ENCODE measurements at places on chromosomes 3 and 15. TPM values are rescaled to one million over a fixed set of nuclear protein-coding genes. Genes with fewer than 3 reads are reported as not detected.

Gene CAMK2N2
- not detected for total RNA-seq

DNA sequence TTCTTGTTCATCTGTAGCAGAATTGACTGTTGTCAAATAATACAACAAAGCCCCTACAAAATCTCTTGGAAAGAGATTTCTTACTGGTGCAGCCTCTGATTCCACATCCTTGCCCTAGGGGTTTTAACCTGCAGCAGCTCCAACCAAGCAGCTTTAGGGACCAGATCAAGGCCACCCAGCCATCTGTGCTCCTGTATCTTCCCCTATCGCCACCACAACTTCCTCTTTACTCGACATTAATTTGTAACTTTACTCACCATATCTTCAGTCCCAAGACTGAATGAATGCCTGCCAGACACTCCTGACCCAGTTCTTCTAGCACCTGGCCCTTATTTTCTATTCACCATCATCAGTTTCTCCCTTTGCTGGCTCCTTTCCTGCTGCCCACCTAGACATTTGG, 156.6 kb upstream of the IL12A start:
- H3K27me3 ChIP-seq, result no peaks in the 10 kb centered on the region
- no peaks in the 10 kb centered on the region for H3K36me3 ChIP-seq
- no peak for DNase-seq
- peaks cover 11% of the 10 kb centered on the region for H3K4me1 ChIP-seq

- H3K36me3 ChIP-seq, result no peaks in the 10 kb centered on the region
- no peak overlapping the region for H3K4me3 ChIP-seq
- DNase-seq, result no peak
- H3K4me1 ChIP-seq, result peaks cover 56% of the 10 kb centered on the region
- no peaks in the 10 kb centered on the region for H3K27me3 ChIP-seq
- no peak overlapping the region for H3K27ac ChIP-seq
Observed at GRCh38 chr3:68662176-68662575, 270.2 kb downstream of the TAFA4 start.

DNA sequence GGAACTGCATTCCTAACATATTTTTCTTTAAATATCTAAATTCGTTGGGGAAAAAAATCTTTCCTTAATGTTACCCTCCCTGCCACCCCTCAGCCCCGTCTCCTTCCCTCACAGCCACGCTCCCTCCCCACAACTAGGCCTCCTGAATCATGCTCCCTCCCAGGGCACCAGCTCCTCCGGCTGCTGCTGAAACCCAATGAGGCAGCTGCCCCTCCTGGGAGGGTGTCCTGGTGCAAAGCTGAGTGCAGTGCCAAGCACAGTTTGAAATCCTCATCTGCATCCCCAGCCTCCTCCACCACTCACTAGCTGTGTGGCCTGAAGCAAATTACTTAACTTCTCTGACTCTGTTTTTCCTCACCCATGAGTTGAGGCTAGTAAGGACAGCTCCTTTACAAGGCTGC, 2.7 kb upstream of the NR2E3 start:
- no peaks in the 10 kb centered on the region for H3K4me1 ChIP-seq
- no peaks in the 10 kb centered on the region for H3K36me3 ChIP-seq
- no peak for DNase-seq

Gene CHDH
- 0.68 TPM for total RNA-seq

GRCh38 chr3:34837848-34838741, 801.2 kb upstream of the ARPP21 start:
- no peaks in the 10 kb centered on the region for H3K27me3 ChIP-seq
- no peak overlapping the region for H3K4me3 ChIP-seq
- H3K36me3 ChIP-seq, result no peaks in the 10 kb centered on the region
- no peak overlapping the region for H3K27ac ChIP-seq
- no peaks in the 10 kb centered on the region for H3K4me1 ChIP-seq

DNA sequence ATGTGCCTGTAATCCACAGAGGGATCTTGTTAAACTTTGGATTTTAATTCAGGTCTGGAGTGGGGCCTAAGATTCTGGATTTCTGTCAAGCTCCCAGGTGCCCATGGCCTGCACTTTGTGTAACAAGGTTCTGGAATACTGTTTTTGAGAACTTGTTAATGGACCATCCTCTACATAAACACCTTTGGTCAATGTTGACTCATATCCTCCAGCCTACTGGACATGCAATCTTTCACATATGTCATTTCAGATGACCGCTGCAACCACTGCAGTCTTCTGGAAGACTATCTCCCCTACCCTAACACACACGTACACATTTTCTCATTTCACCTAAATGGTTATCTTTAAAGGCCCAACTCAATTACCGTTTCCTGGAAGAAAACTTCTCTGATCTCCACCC, 302.1 kb upstream of the TPRG1 start:
- peaks cover 10% of the 10 kb centered on the region for H3K4me1 ChIP-seq
- H3K36me3 ChIP-seq, result peaks cover 23% of the 10 kb centered on the region
- H3K27ac ChIP-seq, result no peak overlapping the region
- no peak overlapping the region for H3K4me3 ChIP-seq
- H3K27me3 ChIP-seq, result no peaks in the 10 kb centered on the region

Gene DUOXA2
- total RNA-seq, result not detected

GRCh38 chr15:52673734-52674133, 5.5 kb downstream of the ATOSA start:
- H3K36me3 ChIP-seq, result peaks cover 24% of the 10 kb centered on the region
- H3K4me3 ChIP-seq, result no peak overlapping the region
- no peaks in the 10 kb centered on the region for H3K27me3 ChIP-seq
- peaks cover 26% of the 10 kb centered on the region for H3K4me1 ChIP-seq

- no peaks in the 10 kb centered on the region for H3K4me1 ChIP-seq
- H3K36me3 ChIP-seq, result no peaks in the 10 kb centered on the region
- H3K27ac ChIP-seq, result no peak overlapping the region
- H3K27me3 ChIP-seq, result no peaks in the 10 kb centered on the region
Observed at GRCh38 chr3:86563400-86563970, 427.5 kb downstream of the VGLL3 start.

- no peaks in the 10 kb centered on the region for H3K27me3 ChIP-seq
- no peak overlapping the region for H3K4me3 ChIP-seq
- H3K27ac ChIP-seq, result no peak overlapping the region
- no peaks in the 10 kb centered on the region for H3K36me3 ChIP-seq
Observed at GRCh38 chr15:60165111-60165510, 161.0 kb downstream of the FOXB1 start.

GRCh38 chr3:192986379-192986778, 68.7 kb upstream of the MB21D2 start:
- no peaks in the 10 kb centered on the region for H3K27me3 ChIP-seq
- no peak for DNase-seq
- H3K27ac ChIP-seq, result no peak overlapping the region

GRCh38 chr15:77499087-77499760, 78.5 kb downstream of the HMG20A start:
- no peak for DNase-seq
- H3K36me3 ChIP-seq, result no peaks in the 10 kb centered on the region
- no peak overlapping the region for H3K27ac ChIP-seq
- no peak overlapping the region for H3K4me3 ChIP-seq
- H3K4me1 ChIP-seq, result peaks cover 44% of the 10 kb centered on the region

DNA sequence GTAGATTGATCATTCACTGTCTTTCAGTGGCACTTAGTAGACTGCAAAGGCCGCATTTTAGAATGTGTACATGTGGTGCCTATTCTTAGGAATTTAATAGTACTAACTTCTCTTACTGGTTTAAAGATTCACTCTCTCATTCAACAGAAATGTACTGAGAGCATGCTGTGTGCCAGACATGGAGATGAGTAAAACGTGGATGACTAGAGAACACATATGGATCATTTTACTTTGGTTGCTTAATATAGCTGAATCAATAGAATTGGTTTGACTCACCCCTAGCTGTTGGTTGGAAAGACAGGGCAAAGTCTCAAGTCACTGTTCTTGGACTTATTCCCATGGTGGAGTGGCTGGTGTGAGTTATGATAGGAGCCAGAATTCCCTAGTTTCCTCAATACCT, 109.1 kb upstream of the TNFAIP8L3 start:
- no peak for DNase-seq
- H3K4me3 ChIP-seq, result no peak overlapping the region
- H3K36me3 ChIP-seq, result no peaks in the 10 kb centered on the region
- no peaks in the 10 kb centered on the region for H3K27me3 ChIP-seq
- H3K4me1 ChIP-seq, result peaks cover 4% of the 10 kb centered on the region

- H3K27me3 ChIP-seq, result no peaks in the 10 kb centered on the region
- no peak overlapping the region for H3K4me3 ChIP-seq
- no peak for DNase-seq
Observed at GRCh38 chr15:81195339-81195864, 1.3 kb upstream of the IL16 start.

DNA sequence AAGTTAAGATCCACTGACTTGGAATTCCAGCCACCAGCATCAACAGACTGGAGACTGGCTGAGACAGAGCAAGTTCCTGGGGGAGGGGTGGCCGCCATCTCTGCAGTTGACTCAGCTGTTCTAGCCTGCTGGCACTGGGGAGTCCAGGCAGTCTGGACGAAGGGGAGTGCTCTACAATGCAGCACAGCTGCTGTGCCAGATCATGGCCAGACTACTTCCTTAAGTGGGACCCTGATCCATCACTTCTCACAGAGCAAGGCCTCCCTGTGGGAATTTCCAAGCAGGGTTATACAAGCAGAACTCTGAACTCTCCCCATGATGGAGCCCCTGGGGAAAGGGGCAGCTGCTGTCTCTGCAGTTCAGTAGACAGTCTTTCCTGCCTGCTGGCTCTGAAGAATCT, 35.2 kb downstream of the PYGO1 start:
- H3K27me3 ChIP-seq, result no peaks in the 10 kb centered on the region
- H3K4me3 ChIP-seq, result no peak overlapping the region

Gene AGBL1
- total RNA-seq, result not detected

GRCh38 chr3:40939030-40939740, 260.1 kb upstream of the CTNNB1 start:
- peaks cover 8% of the 10 kb centered on the region for H3K4me1 ChIP-seq
- H3K27me3 ChIP-seq, result no peaks in the 10 kb centered on the region
- no peak for DNase-seq
- H3K36me3 ChIP-seq, result no peaks in the 10 kb centered on the region

- H3K4me1 ChIP-seq, result peaks cover 9% of the 10 kb centered on the region
- DNase-seq, result no peak
- H3K27ac ChIP-seq, result no peak overlapping the region
- no peak overlapping the region for H3K4me3 ChIP-seq
- no peaks in the 10 kb centered on the region for H3K27me3 ChIP-seq
- H3K36me3 ChIP-seq, result no peaks in the 10 kb centered on the region
Observed at GRCh38 chr15:39438799-39439592, 141.9 kb upstream of the THBS1 start.

GRCh38 chr3:146139586-146140110, 21.3 kb downstream of the PLOD2 start:
- DNase-seq, result no peak
- no peaks in the 10 kb centered on the region for H3K36me3 ChIP-seq
- peak overlapping the region; percentile 36 for H3K27ac ChIP-seq
- H3K27me3 ChIP-seq, result no peaks in the 10 kb centered on the region

Gene MLF1
- 12.8 TPM for total RNA-seq

- peaks cover 19% of the 10 kb centered on the region for H3K4me1 ChIP-seq
- no peaks in the 10 kb centered on the region for H3K36me3 ChIP-seq
- no peak overlapping the region for H3K27ac ChIP-seq
- H3K4me3 ChIP-seq, result no peak overlapping the region
Observed at GRCh38 chr3:71260782-71261181, 322.7 kb downstream of the FOXP1 start.

Data from thoracic aorta (tissue), 2 donors.